ENCODE measurements at places on chromosomes 5 and 9.

DNA sequence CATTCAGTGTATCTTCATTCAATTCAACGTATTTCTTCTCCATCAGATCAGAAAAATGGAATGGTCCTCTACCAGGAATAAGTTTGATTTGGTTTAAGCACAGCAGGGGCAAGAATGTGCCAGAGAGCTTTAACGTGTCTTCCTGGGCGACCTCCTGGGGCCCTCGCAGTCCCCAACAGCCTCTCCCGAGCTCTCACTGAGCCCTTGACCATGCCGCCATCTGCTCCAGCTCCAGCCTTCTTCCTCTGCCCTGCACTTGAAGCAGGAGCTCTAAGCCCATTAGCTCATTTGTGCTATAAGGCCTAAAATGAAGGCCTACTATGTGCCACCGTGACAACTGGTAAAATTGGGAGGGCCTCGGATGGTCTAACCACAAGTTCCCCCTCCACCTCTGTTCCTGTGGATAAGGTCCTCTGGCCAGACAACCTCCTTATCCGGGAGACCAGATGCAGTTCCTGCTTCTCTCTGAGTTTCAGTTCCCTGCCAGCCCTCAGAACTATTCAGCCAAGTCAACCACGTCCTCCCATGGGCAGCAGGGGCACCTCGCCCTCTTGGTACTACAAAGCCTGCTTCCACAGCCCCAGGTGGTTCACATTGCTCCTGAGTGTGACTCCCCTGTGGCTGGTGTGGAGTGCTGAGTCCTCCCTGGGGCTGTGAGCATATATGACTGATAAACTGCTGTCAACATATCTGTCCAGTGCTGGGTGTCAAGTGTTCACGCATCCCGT, 35.8 kb downstream of the C5orf15 start:
- DNase-seq = no peak

DNA sequence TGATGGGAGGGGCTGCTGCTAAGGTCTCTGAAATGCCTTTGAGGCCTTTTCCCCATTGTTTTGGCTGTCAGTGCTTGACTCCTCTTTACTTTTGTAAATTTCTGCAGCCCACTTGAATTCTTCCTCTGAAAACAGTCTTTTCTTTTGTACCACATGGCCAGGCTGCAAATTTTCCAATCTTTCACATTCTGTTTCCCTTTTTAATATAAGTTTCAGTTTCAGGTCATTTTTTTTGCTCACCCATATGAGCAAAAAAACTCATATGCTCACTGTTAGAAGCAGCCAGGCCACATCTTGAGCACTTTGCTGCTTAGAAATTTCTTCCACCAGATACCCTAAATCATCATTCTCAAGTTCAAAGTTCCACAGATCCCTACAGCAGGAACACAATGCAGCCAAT, 234.6 kb upstream of the ADRA1B start:
- DNase-seq = no peak

GRCh38 chr5:106374956-106375355, 1295.8 kb downstream of the EFNA5 start:
- no peak for DNase-seq

DNA sequence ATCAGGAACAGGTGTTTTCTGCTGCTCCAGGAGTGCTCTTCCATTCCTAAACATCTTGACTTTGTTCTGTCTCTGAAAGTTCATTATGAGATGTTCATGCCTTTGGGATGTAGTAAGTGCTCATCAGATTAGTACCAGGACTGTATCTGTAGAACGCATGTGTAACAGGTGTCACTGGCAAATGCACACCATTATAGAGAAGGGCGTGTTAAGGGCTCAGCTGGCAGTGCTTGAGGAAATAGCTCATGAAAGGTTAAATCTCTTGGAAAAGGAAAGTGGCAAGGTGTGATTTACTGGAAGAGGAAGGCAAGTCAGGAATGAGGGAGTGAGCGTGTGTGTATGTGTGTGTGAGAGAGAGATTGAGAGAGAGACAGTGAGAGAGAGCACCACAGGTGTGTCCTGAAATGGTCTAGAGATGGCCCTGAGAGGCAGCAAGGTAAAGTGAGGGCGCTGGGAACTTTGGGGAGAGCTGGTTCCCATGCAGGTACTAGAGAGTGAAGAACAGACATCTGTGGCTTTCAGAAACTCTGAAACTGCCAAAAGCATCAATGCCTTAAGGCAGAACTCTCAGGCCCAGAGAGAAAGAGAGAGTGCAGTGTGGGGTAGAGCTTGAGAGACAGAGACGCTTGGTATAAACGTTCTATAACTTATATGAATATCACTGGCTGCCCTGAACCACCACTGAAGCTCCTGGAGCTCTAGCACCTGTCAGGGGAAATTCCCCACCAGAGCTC, 13.7 kb upstream of the CXCL14 start:
- DNase-seq = no peak

DNA sequence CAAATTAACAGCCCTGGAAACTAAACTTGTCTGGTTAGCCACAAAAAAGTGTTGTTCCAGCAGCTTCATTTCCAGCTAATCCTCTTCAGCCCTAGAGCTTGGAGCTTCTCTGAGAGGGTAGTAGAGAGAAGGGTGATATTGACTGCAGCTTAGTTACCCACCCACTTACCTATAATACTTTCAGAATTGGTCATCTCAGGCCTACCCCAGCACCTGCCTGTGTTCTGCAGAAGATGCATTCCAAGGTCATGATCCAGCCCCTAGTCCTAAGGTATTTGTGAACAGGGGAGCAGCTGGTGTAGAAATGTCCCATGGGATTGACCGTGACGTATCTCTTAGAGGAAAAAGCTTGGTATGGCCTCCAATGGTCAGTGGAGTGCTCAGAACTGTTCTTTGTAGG, 289.0 kb downstream of the NR3C1 start:
- DNase-seq = no peak

DNA sequence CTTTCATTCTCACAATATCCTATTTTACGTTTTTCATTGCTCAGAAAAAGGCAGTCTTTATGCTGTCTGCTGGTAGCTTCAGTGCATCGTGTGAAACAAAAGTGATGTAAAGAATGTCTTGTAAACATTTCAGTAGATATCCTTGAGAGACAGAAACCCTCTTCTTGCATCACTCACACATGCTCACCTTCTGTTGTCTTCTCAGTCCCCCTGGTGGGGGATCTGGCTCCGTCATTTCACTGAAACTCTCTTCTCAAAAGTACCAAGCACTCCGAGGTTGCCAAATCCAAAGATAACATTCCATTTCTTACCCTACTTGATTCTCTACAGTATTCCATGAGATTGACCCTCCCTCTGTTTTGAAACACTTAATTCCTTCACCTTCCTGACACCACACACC, 46.1 kb upstream of the PCA3 start:
- DNase-seq = no peak

- DNase-seq = no peak
These were observed 61.4 kb downstream of the PSMB7 start for GRCh38 chr9:124353811-124354274.

DNA sequence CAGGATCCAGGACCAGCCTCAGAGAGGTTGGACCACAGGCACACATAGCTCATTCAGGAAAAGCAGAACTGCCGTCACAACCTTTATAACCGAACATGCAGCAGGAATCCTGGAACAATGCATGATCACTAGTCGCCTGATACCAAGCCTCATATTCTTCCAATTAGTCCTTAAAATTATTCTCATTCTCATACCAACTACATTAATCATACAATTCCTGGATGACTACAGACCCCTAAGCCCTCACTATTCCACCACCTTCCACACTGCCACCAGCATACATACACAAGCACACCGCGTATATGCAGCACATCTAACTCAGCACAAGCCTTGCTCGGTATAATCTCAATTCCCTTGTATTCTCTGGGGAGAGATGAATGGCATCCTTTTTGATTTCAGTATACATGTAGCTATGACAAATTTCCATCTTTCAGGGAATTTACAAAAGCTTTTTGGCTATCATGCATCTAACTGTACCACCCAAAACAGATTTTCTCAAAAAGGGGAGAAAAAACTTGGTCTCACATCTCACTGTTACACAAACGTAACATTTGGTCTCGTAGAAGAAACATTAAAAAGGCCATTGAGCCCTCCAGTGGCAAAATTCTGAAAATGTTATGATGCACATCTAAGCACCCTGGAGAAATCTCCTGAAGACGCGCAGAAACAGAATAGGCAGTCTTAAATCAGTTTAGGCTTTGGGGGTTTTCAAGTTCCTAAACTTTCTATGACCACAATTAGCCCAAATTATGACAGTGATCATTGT, 46.2 kb downstream of the MCTP1 start:
- no peak for DNase-seq

DNA sequence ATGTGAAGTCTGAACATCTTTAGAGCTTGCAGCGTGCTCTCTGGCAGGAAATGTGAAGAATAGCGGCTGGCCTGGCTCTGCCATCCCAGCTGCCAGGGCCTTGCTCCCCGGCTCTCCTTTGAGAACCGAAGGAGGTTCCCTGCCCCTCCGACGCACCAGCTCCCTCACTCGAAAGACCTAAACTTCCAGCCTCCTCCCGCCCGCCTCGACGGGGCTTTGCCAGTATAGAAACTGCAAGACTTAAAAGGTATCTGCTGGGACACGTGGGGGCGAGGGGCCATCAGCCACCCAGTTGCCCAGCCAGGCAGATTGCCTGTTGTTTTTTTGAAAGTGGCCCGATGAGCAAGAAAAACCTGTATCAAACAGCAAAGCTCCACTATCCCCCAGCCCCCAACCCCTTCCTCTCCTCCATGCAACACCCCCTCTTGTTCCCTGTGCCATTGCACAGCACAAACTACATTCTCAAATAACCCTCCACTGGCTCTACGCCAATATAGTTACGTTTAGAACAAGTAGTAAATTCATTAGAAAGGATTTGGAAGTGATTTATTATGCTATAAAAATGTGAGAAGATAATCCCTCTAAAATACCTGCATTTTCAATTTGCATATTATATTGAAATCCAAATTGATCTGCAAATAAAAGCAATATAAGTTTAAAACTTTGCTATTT, 331.9 kb downstream of the MED10 start:
- no peak for DNase-seq

DNA sequence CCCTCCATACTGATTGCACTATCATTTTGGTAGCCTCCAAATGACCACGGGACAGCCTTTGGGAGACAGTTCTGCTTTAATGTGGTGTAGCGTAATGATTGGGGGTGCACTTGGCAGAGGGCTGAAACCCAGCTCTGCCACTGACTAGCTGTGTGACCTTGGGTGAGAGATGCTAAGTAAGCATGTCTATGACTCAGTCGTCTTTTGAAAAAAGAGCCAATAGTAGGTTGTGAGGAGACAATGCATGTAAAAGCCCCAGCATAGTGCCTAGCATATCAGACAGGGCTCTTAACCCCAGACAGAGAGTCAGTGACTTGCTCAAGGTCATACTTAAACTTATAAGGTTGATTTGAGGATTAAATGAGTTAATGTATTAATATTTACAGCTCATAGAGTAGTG, 18.0 kb upstream of the CXCL14 start:
- DNase-seq = no peak

GRCh38 chr9:5195463-5195862, 10.0 kb upstream of the INSL6 start:
- no peak for DNase-seq

Data from GM19239 (cell line).